ENCODE measurements at places on chromosomes 4 and X.

DNA sequence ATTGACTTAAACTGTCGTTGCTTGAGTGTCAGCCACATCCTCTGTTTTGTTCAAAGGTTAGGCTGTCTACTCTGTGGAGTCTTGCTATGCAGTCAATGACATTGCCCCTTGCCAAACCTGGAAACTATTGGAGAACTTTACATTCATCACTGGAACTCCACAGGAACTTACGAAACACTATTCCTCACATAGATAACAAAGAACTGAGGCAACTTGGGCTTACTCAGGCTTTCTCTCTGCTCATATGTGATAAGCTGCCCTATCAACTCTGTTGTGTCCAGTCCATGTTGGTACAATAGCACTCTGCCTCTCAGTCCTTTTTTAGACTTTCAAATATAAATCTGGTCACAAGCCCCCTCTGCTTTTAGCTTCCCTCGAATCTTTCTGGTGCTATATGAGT, 9.4 kb downstream of the NPY5R start:
- DNase-seq, result no peak

GRCh38 chr4:80071604-80072227, 1.3 kb downstream of the ANTXR2 start:
- no peak for DNase-seq

DNA sequence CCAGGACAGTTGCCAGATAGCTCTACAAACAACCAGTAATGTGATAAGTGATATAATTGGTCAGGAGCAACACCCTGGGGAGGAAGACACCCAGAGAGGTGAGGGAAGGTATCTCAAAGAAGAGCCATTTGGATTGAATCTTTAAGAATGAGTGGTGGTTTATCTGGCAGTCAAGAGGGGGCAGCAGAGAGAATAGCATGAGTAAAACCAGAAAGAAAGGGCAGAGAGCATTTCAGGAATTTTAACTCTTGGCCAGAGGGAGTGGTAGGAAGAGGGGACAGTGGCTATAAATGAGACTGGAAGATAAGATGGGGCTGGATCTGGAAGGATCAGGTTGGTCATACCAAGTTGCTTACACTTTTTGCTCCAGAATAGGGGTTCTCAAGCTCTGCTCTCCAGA, 5.9 kb upstream of the SEPTIN6 start:
- DNase-seq, result peak; percentile 49

- DNase-seq, result no peak
These were observed 3.8 kb downstream of the TET2 start for GRCh38 chr4:105150503-105150902.

GRCh38 chr4:108155373-108155772, 13.4 kb downstream of the LEF1 start:
- DNase-seq, result no peak

All from H54 (cell line).